Activated naive CD4-positive, alpha-beta T cell treated with anti-CD3 and anti-CD28 coated beads, Interleukin-2, amount 50 U/mL, for 72 hours (primary cell): ENCODE measurements at places on chromosomes 4 and X. TPM values are rescaled to one million over a fixed set of nuclear protein-coding genes. Genes with fewer than 3 reads are reported as not detected.

CCDC110 gene
- total RNA-seq = 0.50 TPM

ASMT gene
- total RNA-seq = not detected

HAND2 gene
- total RNA-seq = not detected

DIPK2B gene
- not detected for total RNA-seq

IL15 gene
- total RNA-seq = 1.1 TPM

PPP3CA gene
- 3.5 TPM for total RNA-seq

APELA gene
- total RNA-seq = not detected

GLA gene
- total RNA-seq = 63.8 TPM

CFP gene
- total RNA-seq = 5.1 TPM

DNASE1L1 gene
- 20.6 TPM for total RNA-seq

IL2RG gene
- total RNA-seq = 349 TPM

CFAP47 gene
- total RNA-seq = not detected

NAP1L2 gene
- 1.9 TPM for total RNA-seq

TEX11 gene
- not detected for total RNA-seq

PAGE5 gene
- not detected for total RNA-seq

ASB9 gene
- 2.5 TPM for total RNA-seq

CCNB3 gene
- 0.71 TPM for total RNA-seq

PPP2R2C gene
- total RNA-seq = not detected

ELOVL6 gene
- 5.6 TPM for total RNA-seq

DNA sequence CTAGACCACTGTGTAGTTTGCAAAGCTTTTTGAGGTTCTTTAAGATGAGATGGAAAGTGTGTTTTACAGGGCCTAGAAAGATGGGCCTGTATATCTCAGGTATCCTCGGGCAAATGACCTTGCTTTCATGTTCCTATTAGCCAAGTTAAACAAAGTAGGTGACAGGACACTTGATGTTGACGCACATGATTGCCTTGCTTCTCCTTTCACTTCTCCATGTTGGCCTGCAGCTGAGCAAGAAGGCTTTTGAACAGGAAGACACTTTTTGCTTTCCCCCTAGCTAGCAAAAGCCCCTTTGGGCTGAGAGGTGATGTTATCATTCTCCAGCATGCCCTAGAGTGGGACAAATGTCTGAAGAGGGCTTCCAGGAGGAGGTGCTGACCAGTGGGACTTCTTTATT, 202.1 kb downstream of the GPC3 start:
- no peak for DNase-seq

DNA sequence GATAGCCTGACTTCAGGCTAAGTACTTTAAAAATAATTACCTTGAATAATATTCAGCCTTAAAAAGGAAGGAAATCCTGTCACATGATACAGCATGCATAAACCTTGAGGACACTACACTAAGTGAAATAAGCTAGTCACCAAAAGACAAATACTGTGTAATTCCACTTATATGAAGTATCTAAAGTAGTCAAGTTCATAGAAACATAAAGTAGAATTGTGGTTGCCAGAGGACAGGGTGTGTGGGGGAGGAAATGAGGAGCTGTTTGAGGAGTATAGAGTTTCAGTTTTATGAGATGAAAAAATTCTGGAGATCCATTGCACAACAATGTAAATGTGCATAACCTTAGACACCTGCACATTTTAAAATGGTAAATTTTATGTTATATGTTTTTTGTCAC, 5.6 kb upstream of the STPG2 start:
- no peak for DNase-seq

- no peak for DNase-seq
Measured at GRCh38 chr4:184232202-184232601, 14.5 kb upstream of the ENPP6 start.

DNA sequence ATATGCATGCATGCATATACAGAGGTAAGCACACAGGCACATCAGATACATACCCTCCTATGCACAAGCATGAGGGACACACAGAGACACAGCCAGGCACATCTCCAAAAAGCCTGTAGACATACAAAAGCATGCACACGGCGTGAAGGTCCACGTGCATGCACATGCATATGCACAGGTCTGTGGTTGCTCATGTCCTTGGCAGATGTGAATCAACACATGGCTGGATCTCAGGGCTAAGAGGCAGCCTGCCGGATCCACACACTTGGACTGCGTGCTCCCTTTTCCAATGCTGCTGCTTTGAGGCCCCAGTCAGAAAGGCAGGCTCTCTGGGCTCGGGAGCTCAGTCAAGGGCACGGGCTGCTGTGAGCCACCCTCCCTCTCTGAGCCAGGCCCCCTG, 3.6 kb downstream of the STARD8 start:
- DNase-seq = no peak

DNA sequence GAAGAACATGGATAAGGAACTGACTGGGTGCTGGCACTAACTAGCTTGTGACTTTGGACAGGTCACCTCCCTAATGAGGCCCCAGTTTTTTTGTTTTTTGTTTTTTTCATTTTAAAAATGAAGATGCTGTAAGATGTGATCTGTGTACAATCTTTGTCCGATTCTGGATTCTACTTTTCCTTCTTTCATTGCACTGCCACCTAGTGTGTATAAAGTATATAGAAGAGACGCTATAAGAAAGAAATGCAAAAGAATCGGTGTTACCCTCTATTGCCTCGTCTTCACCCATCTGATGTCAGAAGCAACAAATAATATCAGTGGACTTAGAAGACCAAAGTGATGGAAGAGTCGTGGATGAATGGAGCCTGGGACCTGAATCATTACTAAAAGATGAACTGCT, 58.6 kb upstream of the P2RY10 start:
- DNase-seq = no peak

GRCh38 chr4:102263024-102263787, 82.1 kb downstream of the SLC39A8 start:
- no peak for DNase-seq

- no peak for DNase-seq
Measured at GRCh38 chr4:152594057-152594456, 58.2 kb upstream of the FBXW7 start.

- DNase-seq = no peak
Measured at GRCh38 chr4:163562496-163562895, 68.0 kb downstream of the TMA16 start.

DNA sequence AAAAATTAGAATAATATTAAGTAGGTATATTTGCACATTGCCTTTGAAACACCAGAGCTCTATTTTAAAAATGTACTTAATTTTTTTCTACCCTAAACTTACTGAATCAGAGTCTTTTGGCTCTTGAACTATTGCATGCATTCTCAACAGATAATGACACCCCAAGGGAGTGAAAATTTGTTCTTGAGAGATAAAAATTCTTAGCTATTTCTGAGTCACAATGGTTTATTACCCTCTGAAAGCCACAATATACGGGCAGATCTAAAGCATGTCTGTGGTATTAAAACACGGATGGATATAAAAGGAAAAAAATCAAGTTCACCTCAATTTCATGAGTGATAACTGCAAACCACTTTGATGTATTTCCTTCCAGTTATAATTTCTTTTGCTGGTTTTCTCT, 636.3 kb upstream of the FTHL17 start:
- no peak for DNase-seq

- no peak for DNase-seq
Measured at GRCh38 chr4:76376534-76376933, 44.4 kb downstream of the CCDC158 start.

- DNase-seq = no peak
Measured at GRCh38 chr4:54929459-54929858, 195.9 kb downstream of the KDR start.

GRCh38 chr4:163537114-163537513, 42.6 kb downstream of the TMA16 start:
- DNase-seq = no peak

DNA sequence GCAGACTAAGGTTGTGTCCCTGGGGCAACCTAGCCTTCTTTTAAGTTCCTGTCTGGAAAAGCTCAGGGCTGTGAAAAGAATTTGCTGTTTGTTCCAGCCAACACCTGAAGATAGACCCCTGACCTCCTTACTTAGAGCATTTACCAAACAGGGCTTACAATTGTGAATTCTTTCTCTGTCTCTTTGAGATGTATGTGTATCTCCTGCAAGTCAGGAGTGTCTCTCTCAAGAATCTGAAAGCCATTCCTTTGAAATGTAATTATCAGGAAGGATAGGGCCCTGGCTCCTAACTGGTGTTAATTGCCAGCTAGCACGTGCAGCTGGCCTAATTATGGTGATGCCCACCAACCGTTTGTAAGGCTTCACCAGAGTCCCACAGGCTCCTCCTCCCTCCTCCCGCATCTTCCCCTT, 18.2 kb downstream of the CCNG2 start:
- DNase-seq = no peak

- no peak for DNase-seq
Measured at GRCh38 chr4:58551676-58552075, 1441.5 kb upstream of the IGFBP7 start.

GRCh38 chrX:134373736-134374135, 86.2 kb upstream of the HPRT1 start:
- DNase-seq = no peak

- DNase-seq = no peak
Measured at GRCh38 chr4:93731456-93731855, 97.1 kb upstream of the ATOH1 start.

DNA sequence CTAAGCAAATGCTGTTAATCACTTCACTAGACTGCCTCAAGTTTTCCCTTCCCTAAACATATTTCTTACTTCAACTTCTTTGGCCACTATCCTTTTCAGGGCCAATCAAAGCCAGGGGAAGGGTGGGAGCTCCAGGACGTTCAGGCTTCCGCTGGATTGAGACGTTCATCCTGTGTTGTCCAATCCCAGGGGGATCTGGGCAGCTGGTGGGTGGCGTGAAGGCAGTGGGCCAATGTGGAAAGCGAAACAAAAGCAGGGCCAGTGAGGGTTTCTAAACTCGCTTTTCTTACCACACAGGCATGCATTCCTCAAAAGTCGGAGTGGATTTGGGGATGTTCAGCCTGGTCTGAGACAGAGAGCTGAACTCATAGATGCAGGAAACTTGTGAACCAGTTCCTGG, 7.6 kb downstream of the CXCL13 start:
- no peak for DNase-seq

GRCh38 chr4:112410364-112410763, 105.6 kb downstream of the NEUROG2 start:
- no peak for DNase-seq

DNA sequence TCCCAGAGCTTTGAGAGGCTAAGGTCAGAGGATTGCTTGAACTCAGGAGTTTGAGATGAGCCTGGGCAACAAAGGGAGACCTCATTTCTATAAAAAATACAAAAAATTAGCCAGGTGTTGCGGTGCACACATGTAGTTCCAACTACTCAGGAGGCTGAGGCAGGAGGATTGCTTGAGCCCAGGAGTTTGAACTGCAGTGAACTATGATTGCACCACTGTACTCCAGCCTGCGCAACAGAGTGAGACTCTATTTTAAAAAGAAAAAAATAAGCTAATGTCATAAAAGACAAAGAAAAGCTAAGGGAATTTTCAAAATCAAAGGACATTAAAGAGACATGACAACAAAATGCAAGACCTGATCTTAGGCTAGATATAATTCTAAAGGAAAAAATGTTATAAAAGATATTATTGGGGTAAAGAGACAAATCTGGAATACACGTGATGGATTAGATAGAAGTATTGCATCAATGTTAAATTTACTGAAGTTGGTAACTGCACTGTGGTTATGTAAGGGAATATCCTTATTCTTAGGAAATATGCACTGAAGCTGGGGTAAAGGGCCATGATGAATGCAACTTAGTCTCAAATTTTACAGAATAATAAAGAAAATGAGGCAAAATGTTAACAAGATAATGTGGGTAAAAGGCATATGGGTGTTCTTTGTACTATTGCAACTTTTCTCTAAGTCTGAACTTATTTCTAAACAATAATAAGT, 75.2 kb downstream of the SPRY1 start:
- no peak for DNase-seq

DNA sequence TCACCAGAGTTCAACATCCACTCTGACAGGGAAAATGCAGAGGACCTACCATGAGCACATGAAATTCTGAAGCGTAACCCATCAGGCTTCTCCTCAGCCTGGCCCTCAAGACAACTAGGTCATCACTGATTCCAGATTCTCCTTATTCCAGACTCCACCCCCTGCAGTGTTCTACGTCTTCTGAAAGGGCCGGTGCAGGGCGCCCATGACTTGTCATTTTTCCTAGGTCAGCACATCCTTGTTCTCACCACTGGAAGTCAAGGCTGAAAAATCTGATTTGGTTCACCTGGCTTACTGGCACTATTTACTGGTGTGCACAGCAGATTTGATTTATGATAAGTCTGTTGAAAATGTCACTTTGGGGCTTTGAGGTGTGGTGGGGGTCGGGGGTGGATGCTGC, 140.9 kb upstream of the KLF3 start:
- no peak for DNase-seq

- DNase-seq = no peak
Measured at GRCh38 chr4:168831585-168831918, 178.5 kb downstream of the CBR4 start.

DNA sequence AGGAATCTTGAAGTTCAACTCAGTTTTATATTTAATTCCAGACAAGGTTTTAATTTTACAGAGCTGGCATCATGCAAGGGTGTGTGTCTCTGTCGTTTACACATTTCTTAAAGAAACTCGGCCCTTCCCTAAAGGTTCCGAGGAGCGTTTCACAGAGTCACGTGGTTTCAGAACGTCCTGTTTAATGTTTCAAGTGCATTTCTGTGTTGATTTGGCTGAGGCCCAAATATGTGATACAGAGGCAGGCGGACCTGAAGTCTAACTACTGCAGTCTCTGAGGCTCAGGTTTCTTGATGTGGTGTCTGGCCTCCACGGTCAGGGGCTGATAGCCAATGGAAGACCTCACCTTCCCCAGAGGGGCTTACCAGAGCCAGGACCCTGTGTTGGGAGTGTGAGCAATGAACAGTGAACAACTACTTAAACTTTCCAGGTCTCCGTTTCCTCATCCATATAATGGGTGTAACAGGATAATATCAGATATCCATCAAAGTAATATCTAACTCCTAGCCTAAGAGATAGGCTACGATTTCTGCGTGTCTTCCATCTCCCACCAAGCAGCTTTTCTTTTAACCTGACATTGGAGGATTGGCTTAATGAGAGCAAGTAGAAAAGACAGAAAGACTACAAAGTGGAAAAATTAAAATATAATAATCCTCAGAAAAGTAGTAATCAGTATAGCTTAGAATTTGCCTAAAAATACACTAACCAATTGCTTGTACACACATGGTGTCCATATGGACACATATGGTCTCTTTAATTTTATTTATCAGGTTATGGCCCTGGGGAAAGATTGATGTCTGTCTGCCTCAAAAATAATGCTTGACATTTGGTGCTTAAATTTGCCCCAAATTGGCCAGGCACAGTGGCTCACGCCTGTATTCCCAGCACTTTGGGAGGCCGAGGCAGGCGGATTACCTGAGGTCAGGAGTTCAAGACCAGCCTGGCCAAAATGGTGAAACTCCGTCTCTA, 50.0 kb upstream of the TRIM2 start:
- DNase-seq = no peak

- DNase-seq = no peak
Measured at GRCh38 chr4:3461515-3462291, 1.4 kb upstream of the DOK7 start.

DNA sequence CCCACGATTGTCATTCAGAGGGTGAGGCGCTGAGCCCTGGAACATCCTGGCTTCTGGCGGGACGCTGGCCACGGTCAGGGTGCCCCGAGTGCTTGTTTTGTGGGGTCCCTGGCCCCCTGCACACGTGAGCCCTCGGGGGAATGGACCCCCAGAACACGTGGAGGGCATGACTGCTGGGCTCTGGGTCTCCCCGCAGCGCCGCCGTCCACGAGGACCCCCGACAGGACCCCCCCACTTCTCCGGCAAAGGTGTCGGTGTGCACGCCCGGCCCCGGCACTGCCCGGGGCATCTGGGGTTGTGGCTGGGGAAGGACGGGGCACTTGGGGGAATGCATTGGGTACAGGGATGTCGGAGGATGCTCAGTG, 13.9 kb upstream of the GTPBP6 start:
- DNase-seq = no peak

GRCh38 chrX:20585782-20586181, 319.1 kb upstream of the RPS6KA3 start:
- no peak for DNase-seq
